ENCODE measurements at places on chromosomes 2 and 18. TPM values are rescaled to one million over a fixed set of nuclear protein-coding genes. Genes with fewer than 3 reads are reported as not detected.

- no peak for DNase-seq
- H3K27me3 ChIP-seq: no peaks in the 10 kb centered on the region
- no peaks in the 10 kb centered on the region for H3K36me3 ChIP-seq
These were observed 336.0 kb upstream of the TNP1 start for GRCh38 chr2:217195658-217196446.

- peak; percentile 10 for DNase-seq
- H3K27ac ChIP-seq: no peak within 1 kb of the TSS
- H3K36me3 ChIP-seq: no peaks in the 10 kb centered on the region
- no peaks in the 10 kb centered on the region for H3K27me3 ChIP-seq
These were observed at the start of gene ZSWIM2 for GRCh38 chr2:186848873-186849578. TSS of gene ZSWIM2 (minus strand) at chr2:186849170. CDS start at chr2:186849130, 40 bp downstream.

DNA sequence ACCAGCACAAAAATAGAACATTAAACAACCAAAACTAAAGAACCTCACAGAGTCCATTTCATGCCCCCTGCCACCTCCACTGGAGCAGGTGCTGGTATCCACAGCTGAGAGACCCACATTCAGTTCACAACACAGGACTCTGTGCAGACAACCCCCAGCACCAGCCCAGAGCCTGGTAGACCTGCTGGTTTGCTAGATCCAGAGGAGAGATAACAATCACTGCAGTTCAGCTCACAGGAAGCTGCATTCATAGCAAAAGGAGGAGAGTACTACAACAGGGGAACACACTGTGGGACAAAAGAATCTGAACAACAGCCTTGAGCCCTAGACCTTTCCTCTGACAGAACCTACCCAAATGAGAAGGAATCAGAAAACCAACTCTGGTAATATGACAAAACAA, 326.7 kb downstream of the METTL4 start:
- no peak overlapping the region for H3K27ac ChIP-seq
- H3K27me3 ChIP-seq: no peaks in the 10 kb centered on the region
- no peaks in the 10 kb centered on the region for H3K36me3 ChIP-seq
- no peak overlapping the region for H3K4me3 ChIP-seq
- H3K4me1 ChIP-seq: no peaks in the 10 kb centered on the region

KCNG3 gene
- not detected for polyA plus RNA-seq

- H3K27ac ChIP-seq: no peak overlapping the region
- H3K36me3 ChIP-seq: no peaks in the 10 kb centered on the region
- H3K4me3 ChIP-seq: no peak overlapping the region
- DNase-seq: no peak
- H3K27me3 ChIP-seq: no peaks in the 10 kb centered on the region
- peaks cover 24% of the 10 kb centered on the region for H3K4me1 ChIP-seq
These were observed 129.7 kb downstream of the MAP4K4 start for GRCh38 chr2:101827246-101827645.

- no peak overlapping the region for H3K27ac ChIP-seq
- DNase-seq: no peak
- no peaks in the 10 kb centered on the region for H3K27me3 ChIP-seq
- H3K4me1 ChIP-seq: peaks cover 13% of the 10 kb centered on the region
These were observed 207.4 kb upstream of the HDAC4 start for GRCh38 chr2:239608260-239608659.

DNA sequence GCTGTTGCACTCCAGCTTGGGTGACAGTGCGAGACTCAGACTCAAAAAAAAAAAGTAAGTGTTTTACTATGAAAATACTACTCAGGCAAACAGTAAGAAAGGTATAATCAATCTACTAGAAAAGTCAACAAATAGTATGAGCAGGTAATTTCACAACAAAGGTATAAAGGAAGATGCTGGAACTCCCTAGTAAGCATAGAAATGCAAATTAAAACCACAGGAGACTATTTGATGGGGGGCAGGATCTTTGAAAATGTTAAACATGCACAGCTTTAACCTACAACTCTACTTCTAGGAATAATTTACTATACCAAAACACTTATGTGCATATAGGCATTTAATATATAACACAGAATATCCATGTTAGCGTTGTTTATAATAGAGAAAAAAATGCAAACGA, 24.3 kb upstream of the TNFAIP6 start:
- H3K4me3 ChIP-seq: no peak overlapping the region
- no peaks in the 10 kb centered on the region for H3K27me3 ChIP-seq
- no peaks in the 10 kb centered on the region for H3K4me1 ChIP-seq
- H3K36me3 ChIP-seq: no peaks in the 10 kb centered on the region
- no peak for DNase-seq
- H3K27ac ChIP-seq: no peak overlapping the region

PDCD1 gene
- polyA plus RNA-seq: 0.85 TPM

- no peak for DNase-seq
- H3K27me3 ChIP-seq: no peaks in the 10 kb centered on the region
- H3K4me3 ChIP-seq: no peak overlapping the region
- H3K27ac ChIP-seq: no peak overlapping the region
- no peaks in the 10 kb centered on the region for H3K4me1 ChIP-seq
These were observed 100.4 kb upstream of the CD226 start for GRCh38 chr18:70047931-70048603.

GRCh38 chr18:45417392-45417791, 197.9 kb upstream of the SLC14A2 start:
- H3K4me1 ChIP-seq: no peaks in the 10 kb centered on the region
- H3K4me3 ChIP-seq: no peak overlapping the region
- no peak for DNase-seq
- H3K27ac ChIP-seq: no peak overlapping the region

- no peak overlapping the region for H3K4me3 ChIP-seq
- H3K4me1 ChIP-seq: no peaks in the 10 kb centered on the region
- DNase-seq: no peak
- no peaks in the 10 kb centered on the region for H3K36me3 ChIP-seq
- no peaks in the 10 kb centered on the region for H3K27me3 ChIP-seq
These were observed 545.7 kb downstream of the STK39 start for GRCh38 chr2:167701651-167702050.

SIGLEC15 gene
- 0.13 TPM for polyA plus RNA-seq

GRCh38 chr2:236874866-236875481, 210.7 kb upstream of the COPS8 start:
- H3K4me3 ChIP-seq: no peak overlapping the region
- H3K27me3 ChIP-seq: no peaks in the 10 kb centered on the region
- H3K27ac ChIP-seq: no peak overlapping the region
- no peaks in the 10 kb centered on the region for H3K36me3 ChIP-seq
- H3K4me1 ChIP-seq: no peaks in the 10 kb centered on the region
- DNase-seq: no peak

DNA sequence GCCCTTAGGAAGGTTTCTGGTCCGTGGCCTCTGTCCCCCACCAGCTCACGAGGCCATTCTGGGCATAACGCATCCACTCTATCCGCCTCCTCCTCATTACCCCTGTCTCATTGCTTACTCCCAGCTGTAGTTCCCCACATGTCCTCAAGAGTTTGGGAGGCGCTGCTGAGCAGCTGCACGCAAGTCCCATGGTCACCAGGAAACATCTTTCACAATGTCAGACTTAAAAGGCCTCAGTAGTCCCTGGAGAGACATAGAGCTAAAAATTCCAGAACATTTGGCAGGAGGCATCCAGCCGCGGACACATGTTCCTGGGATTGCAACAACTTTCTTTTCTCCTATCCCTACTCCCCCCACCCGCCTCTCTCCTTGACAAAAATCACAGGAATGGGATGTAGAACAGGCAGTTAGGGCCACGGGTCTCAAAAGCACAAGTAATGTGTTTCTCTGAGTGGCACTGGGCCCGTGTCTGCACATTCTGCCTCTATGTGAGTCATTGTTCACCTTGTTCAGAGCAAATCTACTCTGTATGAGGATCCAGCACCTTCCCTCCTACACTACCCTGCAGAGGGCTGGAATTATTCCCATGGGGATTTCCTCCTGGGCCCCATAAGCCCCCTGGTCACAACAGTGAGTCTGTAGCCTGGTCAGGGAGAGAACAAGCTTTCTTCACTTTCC, 8.1 kb downstream of the LBH start:
- H3K27me3 ChIP-seq: no peaks in the 10 kb centered on the region
- peaks cover 23% of the 10 kb centered on the region for H3K36me3 ChIP-seq
- peak; percentile 76 for DNase-seq

DNA sequence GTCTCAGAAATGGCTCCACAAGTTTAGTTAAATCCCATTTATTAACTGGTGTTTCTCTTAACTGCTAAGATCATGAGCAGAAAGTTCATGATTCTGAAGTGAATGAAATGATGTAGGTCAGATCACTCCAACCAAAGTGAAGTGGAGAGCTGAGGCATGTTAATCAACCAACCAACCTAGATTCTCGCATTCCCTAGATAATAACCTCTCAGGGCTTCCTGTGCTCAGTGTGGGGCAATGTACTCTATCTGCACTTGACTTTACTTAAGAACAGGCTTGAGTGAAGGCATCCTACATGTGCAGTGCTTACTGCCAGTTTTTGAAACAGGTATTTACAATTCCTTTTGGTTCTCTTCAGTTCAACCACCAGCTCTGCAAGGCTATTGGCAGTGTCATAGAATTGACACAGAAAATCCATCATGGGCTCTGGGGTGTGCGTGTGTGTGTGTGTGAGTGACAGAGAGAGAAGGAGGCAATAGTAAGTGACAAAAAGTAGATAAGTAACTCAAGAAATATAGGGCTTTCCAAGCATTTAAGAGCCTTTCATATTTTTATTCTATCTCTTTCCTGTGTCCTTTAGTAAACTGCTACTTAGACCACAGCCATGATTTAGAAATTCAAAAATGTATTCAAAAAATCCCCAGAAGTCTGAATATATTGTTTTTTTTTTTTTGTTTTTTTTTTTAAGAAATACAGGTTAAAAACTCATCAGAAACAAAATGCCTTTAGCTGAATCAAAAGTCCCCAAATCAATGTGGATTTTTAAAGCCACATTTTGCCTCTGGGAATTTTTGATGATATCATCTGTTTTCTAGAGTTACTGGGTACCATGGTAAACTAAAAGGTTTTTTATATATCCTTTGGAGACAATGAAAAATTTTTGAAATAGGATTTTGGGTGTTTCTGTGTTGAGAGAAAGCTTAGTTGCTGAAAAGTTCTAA, 28.6 kb downstream of the DOCK10 start:
- H3K4me3 ChIP-seq: no peak overlapping the region
- no peaks in the 10 kb centered on the region for H3K36me3 ChIP-seq
- no peak for DNase-seq
- H3K27me3 ChIP-seq: no peaks in the 10 kb centered on the region
- H3K27ac ChIP-seq: peak overlapping the region; percentile 36
- peaks cover 31% of the 10 kb centered on the region for H3K4me1 ChIP-seq

DNA sequence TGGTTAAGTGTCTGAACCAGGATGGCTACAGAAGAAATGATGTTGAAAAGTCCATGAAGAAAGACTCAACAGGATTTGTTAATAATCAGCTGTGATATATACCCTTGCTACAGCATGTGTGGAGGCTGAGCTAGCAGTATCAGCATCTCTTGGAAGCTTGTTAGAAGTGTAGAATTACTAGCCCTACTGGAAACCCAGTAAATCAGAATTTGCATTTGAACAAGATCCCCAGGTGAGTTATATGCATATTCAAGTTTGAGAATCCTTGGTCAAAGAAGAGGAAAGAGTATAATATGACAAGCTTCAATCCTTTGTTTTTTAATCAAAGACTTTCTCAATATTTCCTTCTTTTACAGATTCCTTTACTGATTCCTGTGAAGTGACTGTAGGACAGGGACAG, 109.0 kb upstream of the KCNJ3 start:
- no peak overlapping the region for H3K27ac ChIP-seq
- H3K4me1 ChIP-seq: no peaks in the 10 kb centered on the region
- no peaks in the 10 kb centered on the region for H3K27me3 ChIP-seq
- no peak overlapping the region for H3K4me3 ChIP-seq

All from naive thymus-derived CD4-positive, alpha-beta T cell (primary cell).